ENCODE measurements at places on chromosomes 5 and 9.

DNA sequence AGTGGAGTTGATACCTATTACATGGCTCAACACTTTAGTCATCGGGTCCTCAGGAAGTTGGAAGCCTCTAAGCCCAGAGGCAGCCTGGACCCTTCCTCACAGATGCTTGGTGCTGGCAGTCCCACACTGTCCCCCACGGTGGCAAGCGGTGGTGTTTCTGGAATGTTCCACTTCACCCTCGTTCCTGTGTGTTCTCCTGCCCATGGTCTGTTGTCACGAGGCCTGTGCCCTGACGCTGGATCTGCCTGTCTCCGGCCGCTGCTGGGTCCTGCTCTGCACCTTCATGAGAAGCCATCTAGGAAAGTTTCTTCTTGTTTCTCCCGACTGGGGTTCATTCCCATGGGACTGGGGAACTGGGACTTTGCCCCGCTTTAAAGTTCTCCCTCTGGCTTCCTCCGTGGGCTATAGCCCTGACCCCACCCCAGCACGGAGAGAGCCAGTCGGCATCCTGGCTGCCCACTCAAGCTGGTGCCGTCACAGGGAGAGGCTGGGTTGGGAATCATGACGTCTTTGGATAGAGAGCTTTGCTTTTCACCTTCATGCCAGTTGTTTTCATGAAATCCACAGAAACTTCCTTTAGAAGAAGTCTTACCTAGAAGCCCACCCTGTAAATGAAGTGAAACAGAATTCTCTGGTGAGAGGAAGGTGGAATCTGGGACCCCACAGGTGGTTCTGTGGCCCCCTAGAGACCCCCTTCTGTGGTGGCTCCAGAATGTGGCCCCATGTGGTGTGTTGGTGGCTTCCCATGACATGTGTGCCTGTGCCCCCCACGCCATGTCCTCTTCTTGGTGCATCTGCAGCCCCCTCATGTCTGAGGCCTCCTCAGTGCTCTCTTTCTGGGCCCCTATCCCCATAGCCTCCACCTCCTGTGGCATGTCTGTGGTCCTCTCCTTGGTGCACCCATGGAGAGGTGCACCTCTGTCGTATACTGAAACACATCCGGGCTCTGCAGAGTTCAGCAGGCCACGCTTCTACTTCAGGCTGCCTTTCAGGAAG is 43.8 kb downstream of the TRIP13 start:
- no peak for DNase-seq

GRCh38 chr9:89880161-89880560 is 275.3 kb downstream of the GADD45G start:
- no peak for DNase-seq

- DNase-seq: no peak
These were observed 3.7 kb upstream of the TIFAB start for GRCh38 chr5:135455876-135456237.

- DNase-seq: no peak
These were observed 402.9 kb downstream of the ZSWIM6 start for GRCh38 chr5:61734966-61735365.

- DNase-seq: no peak
These were observed 188.6 kb upstream of the DMRT1 start for GRCh38 chr9:652914-653313.

- no peak for DNase-seq
These were observed 36.9 kb upstream of the CXCL14 start for GRCh38 chr5:135615581-135616260.

DNA sequence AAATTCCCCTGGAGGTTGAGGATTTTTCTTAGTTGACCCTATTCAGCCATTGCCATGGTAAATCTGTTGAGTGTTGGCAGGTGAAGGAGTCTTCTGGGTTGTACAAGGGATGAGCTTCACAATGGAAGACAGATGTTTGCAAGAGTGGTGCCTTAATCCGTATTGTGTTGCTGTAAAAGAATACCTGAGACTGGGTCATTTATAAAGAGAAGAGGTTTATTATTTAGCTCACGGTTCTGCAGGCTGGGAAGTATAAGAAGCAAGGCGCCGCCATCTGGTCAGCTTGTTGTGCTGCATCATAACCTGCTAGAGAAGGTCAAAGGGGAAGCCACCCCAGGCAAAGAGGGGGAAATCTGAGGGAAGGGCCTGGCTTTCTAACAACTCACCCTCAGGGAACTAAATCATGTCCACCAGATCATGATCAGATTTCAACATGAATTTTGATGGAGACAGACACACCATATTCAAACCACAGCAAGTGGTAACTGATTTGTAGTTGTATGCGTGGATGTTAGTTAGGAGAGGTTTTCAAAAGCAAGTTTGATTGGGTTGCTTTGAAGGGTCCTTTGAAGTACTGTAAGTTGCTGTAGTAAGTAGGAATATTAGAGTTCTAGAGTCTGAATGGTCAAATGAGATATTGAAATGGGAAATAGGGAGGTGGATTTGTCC is 2.5 kb downstream of the TNPO1 start:
- peak; percentile 23 for DNase-seq

DNA sequence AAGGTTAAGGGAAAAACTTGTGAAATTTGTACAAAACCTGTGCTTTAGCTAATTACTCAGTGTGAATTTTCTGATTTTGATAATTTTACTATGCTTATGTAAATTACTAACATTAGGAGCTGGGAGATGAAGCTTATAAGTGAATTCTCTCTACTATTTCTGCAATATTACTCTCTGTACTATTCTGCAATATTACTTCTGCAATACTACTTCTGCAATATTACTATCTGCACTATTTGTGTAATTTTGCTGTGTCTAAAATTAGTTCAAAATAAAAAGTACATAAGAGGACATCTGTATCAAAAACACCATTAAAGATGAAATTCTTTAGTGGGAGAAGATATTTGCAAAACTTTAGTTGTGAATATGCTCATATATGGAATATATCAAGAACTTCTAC is 62.9 kb downstream of the C9 start:
- DNase-seq: no peak

GRCh38 chr5:136132087-136132486 is 558 bp upstream of the SMAD5 start:
- DNase-seq: no peak

DNA sequence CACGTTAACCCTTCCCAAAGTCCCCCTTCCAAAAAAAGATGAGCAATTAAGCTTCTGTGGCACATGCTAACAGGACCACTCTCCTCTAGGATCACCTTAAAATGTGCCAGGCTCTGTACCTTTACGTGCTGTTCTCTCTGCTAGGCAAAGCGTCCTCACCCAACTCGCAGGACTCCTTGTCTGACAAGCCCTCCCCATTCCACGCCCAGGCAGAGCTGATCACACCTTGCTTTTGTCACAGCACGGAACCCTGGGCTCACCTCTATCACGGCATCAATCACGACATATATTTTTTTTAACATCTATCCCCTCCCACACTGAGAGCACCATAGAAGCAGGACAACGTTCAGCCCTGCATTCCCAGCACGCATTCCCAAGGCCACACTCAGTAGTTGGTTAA is 47.1 kb downstream of the CDK5RAP2 start:
- no peak for DNase-seq

GRCh38 chr5:167177736-167178135 is 1113.7 kb upstream of the WWC1 start:
- no peak for DNase-seq

DNA sequence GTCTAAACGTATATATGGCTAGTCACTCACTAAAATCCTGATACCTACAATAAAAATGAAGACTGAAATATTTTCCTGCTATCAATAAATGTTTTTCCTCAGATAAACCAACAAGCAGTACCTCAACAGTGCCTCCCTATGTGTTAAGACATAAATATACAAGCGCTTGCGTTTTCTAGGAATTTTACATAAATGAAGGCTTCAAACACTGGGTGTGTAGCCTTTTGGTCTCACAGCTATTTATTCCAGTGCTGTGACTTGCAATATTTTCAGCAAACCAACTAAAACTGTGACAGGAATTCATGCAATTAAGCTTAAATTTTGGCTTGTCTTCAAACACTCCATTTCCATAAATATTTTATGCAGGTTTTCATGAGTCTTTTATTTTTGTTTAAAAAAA is 437.0 kb downstream of the BNC2 start:
- no peak for DNase-seq

DNA sequence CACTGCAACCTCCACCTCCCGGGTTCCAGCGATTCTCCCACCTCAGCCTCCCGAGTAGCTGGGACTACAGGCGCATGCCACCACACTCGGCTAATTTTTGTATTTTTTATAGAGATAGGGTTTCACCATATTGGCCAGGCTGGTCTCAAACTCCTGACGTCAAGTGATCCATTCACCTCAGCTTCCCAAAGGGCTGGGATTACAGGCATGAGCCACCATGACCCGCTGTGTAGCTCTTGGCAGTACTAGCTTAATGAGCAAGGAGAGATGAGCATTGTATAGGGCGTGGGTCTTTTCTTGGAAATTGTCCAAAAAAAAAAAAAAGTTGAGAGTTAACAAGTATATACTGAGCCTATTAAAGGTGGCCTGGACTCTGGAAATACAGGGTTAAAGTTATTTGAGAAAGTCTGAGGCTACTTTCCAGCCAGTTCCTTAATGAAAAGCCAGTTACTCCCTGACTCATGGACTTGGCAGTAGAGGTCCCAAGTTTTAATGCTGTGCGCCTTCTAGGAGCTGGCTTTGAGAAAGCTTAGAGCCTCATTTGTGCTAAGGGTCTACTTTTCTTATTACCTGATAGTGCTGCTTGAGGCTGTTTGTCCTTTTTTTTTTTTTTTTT is 4.2 kb upstream of the FGF18 start:
- no peak for DNase-seq

- DNase-seq: no peak
These were observed 111.8 kb downstream of the ACTL7B start for GRCh38 chr9:108743901-108744371.

GRCh38 chr5:108966910-108967309 is 219.2 kb downstream of the FER start:
- no peak for DNase-seq

- DNase-seq: no peak
These were observed 242.0 kb upstream of the TRPM3 start for GRCh38 chr9:71363286-71363961.

GRCh38 chr9:4933177-4933576 is 51.9 kb upstream of the JAK2 start:
- no peak for DNase-seq

- no peak for DNase-seq
These were observed 171.6 kb downstream of the RMI1 start for GRCh38 chr9:84152204-84152603.

DNA sequence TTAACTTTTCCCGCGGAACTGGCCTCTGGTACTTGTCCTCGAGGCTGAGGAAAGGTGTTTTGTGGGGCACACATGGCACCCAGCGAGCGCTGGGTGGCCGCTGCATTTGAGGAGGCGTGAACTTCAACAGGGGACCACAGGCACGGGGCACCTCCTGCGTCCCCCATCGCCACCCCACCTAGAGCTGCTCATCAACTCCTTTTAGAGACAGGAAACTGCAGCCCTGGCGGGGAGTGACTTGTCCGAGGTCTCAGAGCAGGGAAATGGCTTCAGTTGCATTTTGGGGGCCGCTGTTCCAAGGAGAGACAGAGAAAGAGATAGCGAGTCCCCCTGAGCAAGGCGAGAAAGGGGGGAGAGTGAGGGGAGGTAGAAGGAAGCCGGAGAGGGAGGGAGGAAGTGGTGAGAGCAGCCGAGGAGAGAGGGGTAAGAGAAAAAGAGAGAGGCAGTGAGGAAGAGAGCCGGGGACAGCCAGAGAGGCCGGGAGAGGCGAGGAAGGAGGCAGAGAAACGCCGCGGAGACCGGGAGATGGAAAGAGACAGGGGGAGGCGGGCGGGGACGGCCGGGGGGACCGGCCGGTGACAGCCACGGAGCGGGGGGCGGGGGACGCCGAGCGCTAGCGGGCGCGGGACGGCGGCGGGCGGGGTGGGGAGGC is 12.5 kb upstream of the LHX2 start:
- no peak for DNase-seq

- no peak for DNase-seq
These were observed 67.4 kb downstream of the RASGRF2 start for GRCh38 chr5:81027481-81028058.

GRCh38 chr5:124847907-124848306 is 101.5 kb upstream of the ZNF608 start:
- DNase-seq: no peak

DNA sequence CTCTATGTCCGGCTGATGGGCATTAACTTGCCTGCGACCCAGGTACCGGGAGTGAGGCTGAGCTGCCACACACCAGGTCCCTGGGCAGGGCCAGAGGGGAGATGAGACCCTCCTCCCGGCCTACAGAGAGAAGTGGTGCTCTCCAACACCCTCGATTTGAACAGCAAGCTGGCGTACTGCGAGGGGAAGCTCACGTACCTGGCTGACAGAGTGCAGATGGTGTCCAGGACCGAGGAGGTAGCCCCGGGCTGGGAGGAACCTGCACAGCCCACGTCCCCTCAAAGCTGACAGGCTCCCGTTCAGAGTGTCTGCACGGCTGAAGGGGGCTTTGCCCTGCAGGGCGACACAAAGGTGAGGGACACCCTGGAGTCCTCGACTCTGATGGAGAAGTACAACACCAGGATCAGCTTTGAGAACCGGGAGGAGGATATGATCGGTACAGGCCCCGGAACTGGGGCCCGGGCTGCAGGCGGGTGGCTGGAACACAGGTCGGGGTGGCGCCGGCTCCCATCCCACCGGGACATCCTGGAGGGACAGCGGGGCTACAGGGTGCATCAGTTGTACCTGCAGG is 1.0 kb upstream of the RABL6 start:
- DNase-seq: no peak

DNA sequence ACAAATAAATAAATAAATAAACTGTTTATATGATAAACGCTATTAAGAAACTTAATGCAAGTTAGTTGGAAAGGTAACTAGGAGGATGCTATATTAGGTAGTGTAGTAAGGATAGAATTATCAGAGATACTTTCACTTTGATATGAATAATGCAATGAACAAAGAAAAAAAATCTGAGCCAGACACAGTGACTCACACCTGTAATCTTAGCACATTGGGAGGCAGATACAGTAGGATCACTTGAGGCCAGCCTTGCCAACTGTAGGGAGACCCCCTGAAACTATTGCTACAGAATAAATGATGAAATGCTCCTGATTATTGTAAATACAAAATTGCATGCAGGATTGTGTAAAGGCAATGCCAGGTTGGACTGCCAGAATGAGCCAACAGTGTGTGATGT is 109.2 kb downstream of the ANXA2R start:
- DNase-seq: no peak

- DNase-seq: no peak
These were observed 65.1 kb upstream of the IL33 start for GRCh38 chr9:6150483-6150882.

- no peak for DNase-seq
These were observed 22.3 kb downstream of the KCNT1 start for GRCh38 chr9:135724186-135724787.

- DNase-seq: no peak
These were observed 29.3 kb downstream of the ZNF354C start for GRCh38 chr5:179089502-179089901.

DNA sequence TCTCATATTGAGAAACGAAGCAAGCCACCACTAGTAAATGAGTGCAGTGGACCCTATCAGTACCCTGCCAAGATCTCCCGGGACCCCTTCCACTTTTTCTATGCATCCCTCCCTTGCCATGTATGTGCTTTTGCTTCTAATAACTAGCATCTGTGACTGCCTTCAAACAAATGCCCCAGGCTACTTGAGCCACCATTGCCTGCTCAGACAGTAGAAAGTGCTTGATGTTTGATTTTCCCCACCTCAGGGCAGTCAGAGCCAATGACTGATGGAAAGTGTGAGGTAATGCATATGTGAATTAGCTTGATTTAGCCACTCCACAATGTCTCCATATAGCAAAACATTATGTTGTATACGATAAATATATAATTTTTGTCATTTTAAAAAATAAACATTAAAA is 797.3 kb upstream of the ACO1 start:
- DNase-seq: no peak

Data from activated CD4-positive, alpha-beta T cell treated with anti-CD3 and anti-CD28 coated beads for 24 hours (primary cell).